ENCODE measurements at places on chromosomes 3 and 15.
A peak's percentile ranks its signal among the peaks of the same experiment; 100 is the strongest.

DNA sequence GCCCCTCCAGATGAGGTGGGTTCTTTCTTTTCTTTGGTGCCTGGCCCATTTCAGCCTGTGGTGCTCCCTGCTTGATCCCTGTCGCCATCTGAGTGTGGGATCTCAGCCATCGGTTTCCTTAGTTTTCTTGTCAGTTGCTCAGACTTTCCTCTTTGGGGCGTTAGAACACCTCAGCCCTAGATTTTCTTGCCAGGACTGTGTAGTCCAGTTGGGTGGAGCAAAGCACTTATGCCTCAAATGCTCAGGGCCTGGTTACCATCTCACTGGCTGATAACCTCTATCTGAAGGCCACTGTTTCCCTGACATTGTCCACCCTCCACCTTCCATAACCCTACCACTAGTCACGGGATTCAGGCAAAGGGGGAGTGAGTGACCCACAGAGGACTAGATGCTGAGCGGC is 208.7 kb upstream of the BHLHE40 start:
- DNase-seq: no peak

- DNase-seq: no peak
Observed at GRCh38 chr15:62211348-62211747, 46.3 kb upstream of the C2CD4B start.

DNA sequence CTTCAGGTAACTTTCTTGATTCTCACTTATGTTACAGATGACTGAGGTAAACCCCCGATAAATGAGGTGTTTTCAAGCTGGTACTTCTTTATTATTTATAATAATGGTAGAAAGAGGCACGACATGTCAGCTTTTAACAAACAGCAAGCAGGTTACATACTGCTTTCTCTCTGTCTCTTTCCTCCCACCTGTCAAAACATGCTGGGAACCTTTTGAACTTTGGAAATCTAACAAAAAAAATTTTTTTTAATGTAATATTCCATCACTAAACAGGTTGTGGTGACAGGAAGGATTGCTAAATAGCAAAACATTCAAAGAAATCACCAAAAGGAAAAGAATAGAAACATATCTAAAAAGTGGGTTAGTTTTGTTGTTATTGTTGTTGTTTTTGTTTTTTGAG is 48.2 kb downstream of the ANO10 start:
- no peak for DNase-seq

DNA sequence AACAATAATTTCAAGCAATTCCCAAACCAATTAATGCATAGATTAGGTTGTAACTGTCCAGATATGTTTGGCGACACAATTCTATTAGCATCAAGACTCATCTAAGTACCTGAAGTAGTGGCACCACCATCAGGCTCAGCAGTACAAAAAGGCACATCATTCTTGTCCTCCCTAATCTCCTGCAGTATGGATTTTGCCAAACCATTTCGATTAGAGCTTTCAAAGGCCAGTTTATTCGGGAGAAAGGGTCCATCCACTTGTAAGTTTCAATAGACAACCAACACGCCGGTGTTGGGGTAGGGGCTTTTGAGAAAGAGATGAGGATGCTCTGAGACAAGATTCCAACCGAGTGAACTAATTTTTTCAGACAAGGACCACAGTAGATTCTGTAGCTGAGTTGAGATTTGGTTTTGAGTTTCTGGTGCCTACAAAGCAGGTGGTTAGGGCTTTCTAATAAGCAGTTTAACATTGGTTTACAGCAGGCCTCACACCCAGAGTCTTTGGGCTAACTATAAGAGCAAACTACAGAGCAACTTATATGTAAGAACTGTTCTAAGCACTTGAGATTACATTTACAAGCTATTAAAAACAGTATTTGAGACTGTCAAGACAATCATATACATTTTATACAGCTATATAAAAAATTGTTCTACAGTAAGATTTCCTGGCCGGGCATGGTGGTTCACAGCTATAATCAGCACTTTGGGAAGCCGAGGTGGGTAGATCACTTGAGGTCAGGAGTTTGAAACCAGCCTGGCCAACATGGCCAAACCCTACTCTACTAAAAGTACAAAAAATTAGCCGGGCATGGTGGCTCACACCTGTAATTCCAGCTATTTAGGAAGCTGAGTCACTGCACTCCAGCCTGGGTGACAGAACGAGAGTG is 4.5 kb downstream of the RPL22L1 start:
- no peak for DNase-seq

DNA sequence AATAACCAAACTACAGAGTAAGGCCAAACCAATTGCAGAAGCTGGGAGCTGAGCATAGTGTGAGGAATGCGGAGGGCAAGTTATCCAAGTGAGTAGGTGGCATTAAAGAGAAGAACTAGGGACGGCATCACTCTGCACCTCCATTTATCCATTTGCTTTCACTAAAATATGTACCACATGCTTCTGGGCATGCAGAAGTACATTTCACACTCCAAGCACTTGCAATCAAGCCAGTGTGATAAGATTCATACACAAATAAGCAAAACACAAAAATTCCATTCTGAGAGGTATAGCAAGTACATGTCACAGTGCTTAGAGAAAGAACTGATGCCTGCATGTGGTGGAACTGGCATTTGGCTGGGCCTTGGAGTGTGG is 81.1 kb downstream of the CCNL1 start:
- DNase-seq: no peak

DNA sequence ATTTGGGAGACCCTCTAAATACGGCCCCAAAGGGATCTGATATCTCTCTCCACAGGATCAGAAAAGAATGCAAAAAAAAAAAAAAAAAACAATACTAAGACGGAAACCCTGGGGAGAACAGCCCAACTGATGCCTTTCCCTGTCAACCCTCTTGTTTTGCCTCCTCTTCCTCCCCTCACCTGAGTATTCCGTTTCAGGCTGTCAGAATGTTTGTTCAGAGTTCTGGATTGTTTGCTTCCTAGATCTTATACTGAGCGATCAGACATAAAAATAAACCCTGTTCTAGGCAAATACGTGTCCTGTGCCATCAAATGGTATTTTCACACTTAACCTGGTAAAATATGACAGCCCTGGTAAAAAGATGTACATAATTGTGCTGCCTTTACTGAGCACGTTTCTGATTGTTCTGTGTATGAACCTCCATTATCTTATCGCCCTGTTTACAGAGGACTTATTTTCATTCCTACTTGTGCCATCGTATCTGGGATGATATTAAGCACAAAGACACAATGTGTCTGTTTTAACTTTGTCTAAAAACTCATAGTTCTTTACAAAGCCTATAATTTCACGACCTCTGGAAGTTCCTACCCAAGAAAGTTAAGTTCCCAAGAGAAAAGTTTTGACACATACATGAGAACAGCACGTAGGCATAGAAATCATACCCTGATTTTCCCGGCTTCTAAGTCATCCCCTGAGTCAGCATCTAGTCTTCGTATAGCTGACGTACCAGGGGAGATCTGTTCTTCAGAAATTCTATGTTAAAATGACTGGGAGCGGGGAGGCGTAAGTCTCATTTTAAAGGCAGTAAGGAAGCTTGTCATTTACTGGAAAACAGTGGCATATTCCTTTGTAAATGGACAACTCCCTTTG is 856 bp downstream of the ZBTB38 start:
- no peak for DNase-seq

- no peak for DNase-seq
Observed at GRCh38 chr3:71356265-71356664, 227.3 kb downstream of the FOXP1 start.

DNA sequence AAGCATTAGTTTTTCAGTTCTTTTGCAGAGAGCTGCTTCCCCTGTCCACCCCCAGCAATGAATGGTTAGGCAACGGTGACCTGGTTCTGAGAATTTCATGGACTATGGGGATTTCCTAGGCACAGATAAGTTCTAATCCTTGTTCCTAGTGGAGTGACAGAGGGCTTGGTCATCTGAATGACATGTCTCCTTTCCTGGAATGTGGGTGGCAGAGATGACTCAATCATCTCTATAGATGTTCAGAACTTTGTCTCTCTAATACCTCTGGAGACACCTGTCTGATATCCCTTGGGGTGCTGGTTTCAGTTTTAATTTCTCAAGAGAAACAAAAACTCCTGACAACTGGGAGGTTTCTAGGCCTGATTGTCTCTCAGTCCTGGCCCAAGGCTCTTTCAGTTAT is 10.4 kb downstream of the PLA2G4E start:
- DNase-seq: no peak

- DNase-seq: no peak
Observed at GRCh38 chr3:33218446-33219174, at the start of gene SUSD5. SUSD5 (minus strand) TSS chr3:33218810; CDS start chr3:33218797, 13 bp downstream.

GRCh38 chr3:23712656-23713559 is 92.8 kb upstream of the UBE2E1 start:
- DNase-seq: no peak

- DNase-seq: peak; percentile 62
Observed at GRCh38 chr3:173397161-173398110, at the start of gene NLGN1. NLGN1 (plus strand) TSS chr3:173397744.

DNA sequence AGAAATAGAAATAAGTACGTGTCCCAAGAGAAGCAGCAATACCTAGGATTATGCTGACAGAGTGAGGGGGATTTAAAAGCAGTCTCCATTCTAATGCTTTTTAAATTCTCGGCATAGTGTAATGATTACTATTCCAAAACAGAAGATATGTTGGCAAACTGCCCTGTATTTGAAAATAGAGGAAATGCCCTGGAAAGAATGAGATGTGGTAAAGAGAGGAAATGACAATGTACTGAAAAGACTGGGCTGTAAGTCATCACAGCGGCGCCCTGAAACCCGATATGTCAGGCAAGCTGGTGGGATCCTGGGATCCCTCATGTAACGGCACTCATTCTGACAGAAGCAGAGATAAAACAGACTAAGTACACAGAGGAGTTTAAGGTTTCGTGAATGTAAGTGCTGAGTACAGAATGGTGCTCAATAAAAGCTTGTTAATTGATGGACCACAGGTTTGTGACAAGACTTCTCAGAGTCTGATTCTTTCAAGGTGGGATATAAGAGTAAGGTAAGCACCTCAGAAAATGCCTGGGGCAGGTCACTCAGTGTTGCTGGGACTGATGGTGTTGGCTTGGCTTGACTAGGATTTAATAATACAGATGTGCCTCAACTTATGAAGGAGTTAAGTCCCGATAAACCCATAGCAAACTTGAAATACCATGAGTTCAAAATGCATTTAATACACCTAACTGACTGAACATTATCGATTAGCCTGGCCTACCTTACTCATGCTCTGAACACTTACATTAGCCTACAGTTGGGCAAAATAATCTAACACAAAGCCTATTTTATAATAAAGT is 91.4 kb downstream of the NFKBIZ start:
- DNase-seq: peak; percentile 26

- no peak for DNase-seq
Observed at GRCh38 chr3:19972054-19972453, 25.2 kb downstream of the RAB5A start.

GRCh38 chr15:58434334-58434875 is 2.6 kb downstream of the LIPC start:
- DNase-seq: no peak

- no peak for DNase-seq
Observed at GRCh38 chr3:101685870-101686307, 629 bp downstream of the RPL24 start.

DNA sequence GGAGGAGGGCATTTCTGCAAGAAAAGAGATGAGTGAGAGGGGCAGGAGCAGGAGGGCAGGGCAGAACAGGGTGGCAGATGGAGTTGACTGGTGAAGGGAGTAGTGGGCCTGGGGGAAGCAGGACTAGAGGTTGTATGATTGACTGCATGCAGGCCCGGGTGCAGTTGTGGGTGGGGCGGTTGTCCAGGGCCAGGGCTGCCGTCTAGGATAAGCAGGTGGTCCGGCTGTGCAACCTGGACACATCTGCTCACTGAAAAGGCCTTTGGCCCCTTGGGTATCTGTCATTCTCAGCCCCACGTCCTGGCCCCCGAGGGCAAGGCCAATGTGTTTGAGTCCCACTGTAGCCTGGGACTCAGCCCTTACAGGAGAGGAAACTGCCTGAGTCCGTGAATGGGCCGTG is 25.4 kb downstream of the ALS2CL start:
- DNase-seq: no peak

DNA sequence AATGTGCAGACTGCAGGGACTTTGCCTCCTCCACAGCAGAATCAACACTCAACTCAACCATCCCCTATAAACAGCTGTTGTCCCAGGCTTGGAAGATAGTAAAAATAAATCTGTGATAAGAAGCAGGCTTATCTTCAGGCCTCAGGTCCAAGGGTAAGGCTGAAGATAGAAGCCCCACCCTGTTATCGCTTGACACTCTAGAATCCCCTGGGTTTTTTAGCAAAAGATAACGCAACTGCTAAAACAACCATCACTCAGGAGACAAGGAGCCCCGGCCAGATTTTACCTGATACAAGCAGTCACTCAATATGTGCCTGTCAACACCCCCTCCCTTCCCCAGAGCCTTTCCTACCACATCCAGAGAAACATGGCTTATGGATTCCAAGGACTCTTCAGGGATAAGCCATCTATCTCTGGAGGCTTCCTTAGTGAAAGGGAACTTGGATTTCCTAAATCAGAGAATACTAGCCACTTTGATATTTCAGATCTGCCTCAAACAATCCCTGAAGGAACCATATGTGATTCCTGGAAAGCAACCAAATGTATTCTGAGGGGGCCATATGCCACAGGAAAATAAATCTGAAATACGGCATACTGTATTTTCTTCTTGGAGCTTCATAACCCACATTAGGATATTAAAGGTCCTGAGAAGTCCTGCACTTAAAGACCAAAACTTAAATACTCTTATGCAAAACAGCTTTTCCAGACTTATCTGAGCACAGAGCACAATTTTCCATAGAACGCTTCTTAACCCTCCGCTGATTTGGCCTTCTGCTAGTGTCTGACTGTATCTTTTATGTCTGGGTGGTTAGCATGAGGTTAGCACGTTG is 60.4 kb downstream of the LYZL4 start:
- no peak for DNase-seq

DNA sequence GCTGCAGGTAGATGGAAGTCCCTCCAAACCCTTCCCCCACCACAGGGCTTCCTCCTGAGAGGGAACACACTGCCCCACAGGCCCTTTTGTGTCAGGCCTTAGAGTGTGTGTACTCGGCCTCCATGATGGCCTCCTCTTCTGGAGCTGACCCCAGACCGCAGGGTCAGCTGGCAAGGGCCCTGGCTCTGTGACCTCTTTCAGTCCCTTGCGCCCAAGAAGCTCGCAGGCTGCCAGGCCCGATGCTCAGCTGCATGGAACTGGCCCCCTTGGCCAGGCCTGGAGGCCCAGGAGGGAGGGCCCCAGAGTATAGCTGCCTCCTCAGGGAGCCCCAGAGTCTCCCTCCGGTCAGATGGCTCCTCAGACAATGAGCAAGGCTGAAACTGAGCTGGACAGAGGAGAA is 23.4 kb upstream of the ANKDD1A start:
- no peak for DNase-seq

GRCh38 chr15:43238671-43239131 is 17.9 kb upstream of the EPB42 start:
- DNase-seq: no peak

- no peak for DNase-seq
Observed at GRCh38 chr3:52277972-52278509, 408 bp downstream of the WDR82 start.

GRCh38 chr3:61601831-61602230 is 40.5 kb downstream of the PTPRG start:
- DNase-seq: no peak

- DNase-seq: no peak
Observed at GRCh38 chr15:75198560-75199356, 2.9 kb upstream of the C15orf39 start.

- DNase-seq: no peak
Observed at GRCh38 chr3:187702507-187703033, at the start of gene RTP2. RTP2 (minus strand) TSS chr3:187702557; CDS start chr3:187702128, 429 bp downstream.

- DNase-seq: no peak
Observed at GRCh38 chr3:146511402-146512134, 32.8 kb downstream of the PLSCR1 start.

- DNase-seq: no peak
Observed at GRCh38 chr15:37219211-37219701, 118.9 kb upstream of the MEIS2 start.

Data from KG1 (cell line).